ENCODE measurements at places on chromosomes 12 and 14. TPM values are rescaled to one million over a fixed set of nuclear protein-coding genes. Genes with fewer than 3 reads are reported as not detected.

GRCh38 chr12:70576341-70577282, 60.6 kb downstream of the PTPRB start:
- no peak overlapping the region for H3K4me3 ChIP-seq
- H3K27ac ChIP-seq, result no peak overlapping the region
- DNase-seq, result no peak
- H3K27me3 ChIP-seq, result no peaks in the 10 kb centered on the region
- H3K36me3 ChIP-seq, result no peaks in the 10 kb centered on the region
- no peaks in the 10 kb centered on the region for H3K4me1 ChIP-seq

- no peaks in the 10 kb centered on the region for H3K36me3 ChIP-seq
- H3K27me3 ChIP-seq, result no peaks in the 10 kb centered on the region
- no peaks in the 10 kb centered on the region for H3K4me1 ChIP-seq
- no peak overlapping the region for H3K27ac ChIP-seq
- DNase-seq, result no peak
Observed at GRCh38 chr12:68958322-68958721, 25.4 kb upstream of the CPM start.

DNA sequence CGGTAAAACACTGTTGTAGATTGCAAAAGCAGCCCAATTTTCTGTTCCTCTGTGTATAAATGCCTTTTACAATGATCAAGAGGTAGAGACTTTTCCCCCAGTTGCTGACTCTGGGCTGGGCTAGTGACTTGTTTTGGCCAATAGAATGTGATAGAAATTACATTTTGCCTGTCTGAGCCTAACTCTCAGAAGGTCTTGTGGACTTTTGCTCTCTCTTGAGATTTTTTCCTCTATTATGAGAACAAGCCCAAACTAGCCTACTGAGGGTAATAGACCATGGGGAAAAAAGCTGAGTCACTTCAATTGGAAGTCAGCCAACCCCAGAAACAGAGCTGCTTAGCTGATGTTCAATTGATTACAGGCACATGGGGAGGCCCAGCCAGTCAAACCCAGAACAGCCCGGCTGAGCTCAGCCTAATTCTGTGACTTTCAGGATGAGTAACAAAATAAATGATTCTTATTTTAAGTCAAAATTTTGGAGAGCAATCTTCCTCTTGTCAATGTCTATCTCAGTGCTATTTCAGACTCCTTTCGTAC, 61.4 kb downstream of the MYF5 start:
- no peaks in the 10 kb centered on the region for H3K27me3 ChIP-seq
- no peaks in the 10 kb centered on the region for H3K4me1 ChIP-seq
- peak overlapping the region; percentile 11 for H3K27ac ChIP-seq
- no peaks in the 10 kb centered on the region for H3K36me3 ChIP-seq
- H3K4me3 ChIP-seq, result no peak overlapping the region

DNA sequence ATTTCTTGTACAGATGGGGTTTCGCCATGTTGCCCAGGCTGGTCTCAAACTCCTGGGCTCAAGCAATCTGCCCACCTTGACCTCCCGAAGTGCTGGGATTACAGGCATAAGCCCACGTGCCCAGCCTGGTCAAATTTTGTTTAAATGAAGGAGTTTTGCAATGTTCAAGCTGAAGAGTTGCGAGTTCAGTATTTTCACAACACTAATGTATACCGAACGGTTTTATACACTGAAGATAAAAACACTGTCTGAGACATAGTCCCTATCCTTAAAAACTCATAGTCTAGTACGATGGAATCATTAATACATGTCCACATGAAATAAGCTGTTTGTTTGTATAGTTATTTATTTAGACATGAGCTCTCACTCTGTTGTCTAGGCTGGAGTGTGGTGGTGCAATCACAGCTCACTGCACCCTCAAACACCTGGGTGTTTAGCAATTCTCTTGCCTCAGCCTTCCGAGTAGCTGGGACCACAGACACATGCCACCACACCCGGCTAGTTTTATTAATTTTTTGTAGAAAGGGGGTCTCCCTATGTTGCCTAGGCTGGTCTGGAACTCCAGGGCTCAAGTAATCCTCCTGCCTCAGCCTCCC, 15.4 kb downstream of the TRAPPC6B start:
- H3K36me3 ChIP-seq, result peaks cover 92% of the 10 kb centered on the region
- no peak for DNase-seq
- H3K4me3 ChIP-seq, result no peak overlapping the region
- no peaks in the 10 kb centered on the region for H3K27me3 ChIP-seq
- H3K27ac ChIP-seq, result no peak overlapping the region

DNA sequence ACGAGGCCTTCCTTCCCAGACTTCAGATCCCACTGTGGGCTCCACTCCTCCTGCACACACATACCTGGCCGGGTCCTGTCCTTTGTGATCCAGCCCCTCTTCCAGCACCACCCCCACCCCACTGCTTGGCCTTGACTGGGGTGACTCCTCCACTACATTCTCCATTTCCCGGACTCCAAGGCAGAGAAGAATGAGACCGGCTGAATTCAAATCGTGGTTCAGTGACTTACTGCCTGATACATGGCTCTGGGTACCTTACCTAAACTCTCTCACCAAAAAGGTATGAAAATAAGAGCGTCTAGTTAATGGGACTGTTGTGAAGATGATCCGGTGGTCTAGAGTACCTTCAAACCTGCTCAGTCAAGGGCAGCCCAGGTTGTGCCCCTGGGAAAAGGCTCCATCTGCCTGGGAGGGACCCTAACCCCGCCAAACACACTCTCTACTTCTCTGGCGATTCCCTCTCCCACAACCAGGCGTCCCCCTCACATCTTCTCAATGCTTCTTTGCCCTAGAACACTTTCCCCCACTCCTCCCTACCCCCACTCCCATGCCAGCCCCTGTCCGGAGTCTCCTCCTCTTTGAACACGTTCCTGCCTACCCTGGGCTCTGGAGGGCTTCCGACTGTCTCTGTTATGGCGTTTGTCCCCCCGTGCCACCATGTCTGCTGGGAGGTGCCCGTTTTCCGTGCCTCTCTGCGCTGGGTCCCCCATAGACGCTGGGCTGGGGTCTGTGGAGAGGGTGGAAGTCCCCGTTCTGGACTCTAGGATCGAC, 1.5 kb upstream of the ZBTB42 start:
- H3K36me3 ChIP-seq, result no peaks in the 10 kb centered on the region
- H3K4me1 ChIP-seq, result peaks cover 74% of the 10 kb centered on the region
- H3K27me3 ChIP-seq, result no peaks in the 10 kb centered on the region
- peak overlapping the region; percentile 91 for H3K27ac ChIP-seq

GRCh38 chr14:20998139-20998538, 954 bp upstream of the SLC39A2 start:
- peaks cover 45% of the 10 kb centered on the region for H3K36me3 ChIP-seq
- H3K4me3 ChIP-seq, result no peak overlapping the region
- H3K27me3 ChIP-seq, result no peaks in the 10 kb centered on the region
- no peak overlapping the region for H3K27ac ChIP-seq
- peak; percentile 85 for DNase-seq
- H3K4me1 ChIP-seq, result no peaks in the 10 kb centered on the region

FERMT2 gene
- total RNA-seq, result 191 TPM

RNU4-1 gene
- total RNA-seq, result not detected

- H3K4me1 ChIP-seq, result no peaks in the 10 kb centered on the region
- no peak for DNase-seq
- no peak overlapping the region for H3K27ac ChIP-seq
- peaks cover 11% of the 10 kb centered on the region for H3K27me3 ChIP-seq
Observed at GRCh38 chr12:117707861-117708260, 260.9 kb downstream of the KSR2 start.

NAA30 gene
- 25.4 TPM for total RNA-seq

ASIC1 gene
- total RNA-seq, result 0.45 TPM

DNA sequence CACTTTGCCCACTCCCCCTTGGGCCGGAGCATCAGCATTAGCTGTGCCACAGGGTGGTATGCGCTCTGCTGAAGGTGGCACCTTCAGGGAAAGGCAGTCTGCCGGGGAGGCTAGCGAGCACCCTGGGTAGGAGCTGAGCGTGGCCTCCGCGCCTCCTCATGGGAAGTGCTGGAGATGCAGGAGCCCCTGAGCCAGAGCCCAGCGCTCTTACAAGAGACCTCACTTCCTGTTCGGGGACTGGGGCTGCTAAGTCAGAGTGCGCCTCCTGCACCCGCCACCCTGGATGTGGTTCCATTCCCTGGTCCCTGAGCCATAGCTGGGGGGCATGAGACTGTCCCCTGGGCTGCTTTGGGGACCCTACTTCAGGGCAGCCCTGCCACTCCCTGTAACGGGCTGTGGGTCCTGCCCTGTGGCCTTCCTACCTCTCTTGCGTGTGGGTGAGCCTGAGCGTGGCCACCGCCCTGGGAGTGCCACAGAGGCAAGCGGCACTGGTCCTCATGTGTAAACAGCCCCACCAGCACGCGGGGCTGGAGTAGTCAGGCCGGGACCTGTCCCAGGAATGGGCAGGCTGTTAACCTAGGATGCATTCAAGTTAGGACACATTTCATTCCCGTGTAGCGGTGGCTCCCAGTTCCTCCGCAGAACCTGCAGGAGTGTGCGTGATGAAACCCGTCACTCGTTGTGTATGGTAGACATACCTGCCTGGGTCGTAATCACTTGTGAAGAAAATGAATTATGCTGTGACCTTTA, 19.4 kb downstream of the COA8 start:
- DNase-seq, result no peak
- H3K4me3 ChIP-seq, result no peak overlapping the region
- H3K27ac ChIP-seq, result no peak overlapping the region
- no peaks in the 10 kb centered on the region for H3K27me3 ChIP-seq
- peaks cover 5% of the 10 kb centered on the region for H3K4me1 ChIP-seq
- peaks cover 11% of the 10 kb centered on the region for H3K36me3 ChIP-seq

DNA sequence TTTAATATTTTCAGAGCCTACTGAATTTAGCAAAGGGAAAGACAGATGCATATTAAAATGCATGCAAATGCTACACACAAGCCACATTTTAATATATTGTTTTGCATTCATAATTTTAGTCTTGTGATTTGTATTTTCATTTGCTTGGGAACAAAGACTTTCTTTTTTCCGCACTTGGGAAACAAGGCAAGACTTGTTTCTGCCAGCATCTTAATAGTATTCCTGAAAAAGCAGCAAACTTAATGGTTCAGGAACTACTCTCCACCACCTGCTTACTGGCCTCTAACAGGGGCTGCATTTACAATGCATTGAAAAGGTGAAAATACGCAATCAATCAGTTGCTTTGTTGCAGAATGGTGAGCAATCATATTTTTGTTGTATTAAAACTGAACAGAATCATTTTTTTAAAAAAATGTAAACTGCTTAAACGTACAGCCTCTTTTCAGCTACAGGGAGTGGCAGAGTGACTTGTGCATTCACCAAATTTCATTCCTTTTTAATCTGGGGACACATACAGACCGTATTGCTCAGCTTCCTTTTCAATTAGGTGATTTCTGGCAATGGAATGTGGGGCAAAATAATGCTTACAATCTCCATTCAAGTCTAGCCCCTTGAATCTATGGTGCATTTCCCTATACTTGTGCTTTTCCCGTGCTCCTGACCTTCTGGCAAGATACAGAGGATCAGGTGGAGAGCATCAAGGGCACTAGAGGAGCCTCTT, 144.1 kb upstream of the BTG1 start:
- no peak overlapping the region for H3K4me3 ChIP-seq
- H3K36me3 ChIP-seq, result no peaks in the 10 kb centered on the region
- no peaks in the 10 kb centered on the region for H3K4me1 ChIP-seq
- no peak overlapping the region for H3K27ac ChIP-seq
- no peak for DNase-seq

- H3K4me1 ChIP-seq, result peaks cover 30% of the 10 kb centered on the region
- H3K27ac ChIP-seq, result no peak overlapping the region
- DNase-seq, result no peak
- no peak overlapping the region for H3K4me3 ChIP-seq
- no peaks in the 10 kb centered on the region for H3K27me3 ChIP-seq
Observed at GRCh38 chr14:92679246-92679645, 69.2 kb downstream of the LGMN start.

GRCh38 chr12:64525461-64526160, 73.7 kb downstream of the TBK1 start:
- no peak overlapping the region for H3K4me3 ChIP-seq
- H3K36me3 ChIP-seq, result no peaks in the 10 kb centered on the region
- no peak for DNase-seq
- H3K4me1 ChIP-seq, result no peaks in the 10 kb centered on the region
- H3K27ac ChIP-seq, result no peak overlapping the region

CLEC4E gene
- 1.2 TPM for total RNA-seq

DNA sequence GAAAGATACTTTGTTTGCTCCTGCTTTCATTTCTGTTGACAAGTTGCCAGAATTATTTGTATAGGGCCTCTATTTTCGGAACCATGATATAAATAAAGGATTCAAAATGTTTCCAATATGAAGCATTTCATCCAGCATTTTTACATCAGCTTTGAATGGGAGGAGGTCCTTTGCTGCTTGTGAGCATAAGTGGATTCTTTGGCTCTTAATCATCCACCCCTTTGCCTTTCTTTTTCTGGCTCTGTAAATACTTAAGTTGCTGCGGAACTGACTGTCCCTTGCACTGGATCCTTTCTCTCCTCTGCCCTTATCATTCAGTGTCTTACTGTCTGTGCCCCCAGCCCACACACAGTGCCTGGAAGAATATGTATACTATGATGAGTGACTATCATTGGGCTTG, 357.3 kb upstream of the RGS6 start:
- H3K27me3 ChIP-seq, result no peaks in the 10 kb centered on the region
- H3K27ac ChIP-seq, result no peak overlapping the region
- no peak overlapping the region for H3K4me3 ChIP-seq
- H3K4me1 ChIP-seq, result peaks cover 33% of the 10 kb centered on the region
- peak; percentile 71 for DNase-seq
- H3K36me3 ChIP-seq, result no peaks in the 10 kb centered on the region

- H3K27me3 ChIP-seq, result no peaks in the 10 kb centered on the region
- H3K4me3 ChIP-seq, result no peak overlapping the region
- H3K36me3 ChIP-seq, result peaks cover 40% of the 10 kb centered on the region
- no peak overlapping the region for H3K27ac ChIP-seq
- no peak for DNase-seq
- H3K4me1 ChIP-seq, result peaks cover 25% of the 10 kb centered on the region
Observed at GRCh38 chr14:90536511-90537191, 139.8 kb downstream of the CALM1 start.

DNA sequence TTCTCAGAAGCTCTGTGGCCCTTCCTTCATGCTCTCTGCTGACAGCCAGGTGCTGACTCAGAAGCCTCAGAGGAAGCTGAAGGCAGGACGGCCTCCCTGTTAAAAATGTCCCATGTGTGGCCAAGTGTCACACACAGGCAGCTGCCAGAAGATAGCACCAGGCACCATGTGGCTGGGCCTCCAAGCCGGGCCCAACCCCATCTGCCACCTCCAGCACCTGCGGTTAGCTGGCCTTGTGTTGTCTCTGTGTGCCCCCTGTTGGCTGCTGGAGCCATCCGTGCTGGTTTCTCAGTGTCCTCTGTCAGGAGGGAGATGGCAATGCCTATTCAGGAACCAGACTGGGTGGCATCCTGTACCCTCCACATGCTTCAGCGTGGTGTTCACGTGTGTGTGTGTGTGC, 63.2 kb downstream of the TSPAN11 start:
- H3K27me3 ChIP-seq, result no peaks in the 10 kb centered on the region
- no peaks in the 10 kb centered on the region for H3K36me3 ChIP-seq
- no peak overlapping the region for H3K27ac ChIP-seq
- H3K4me1 ChIP-seq, result no peaks in the 10 kb centered on the region

GRCh38 chr12:120842595-120842994, 61.6 kb downstream of the SPPL3 start:
- peaks cover 35% of the 10 kb centered on the region for H3K4me1 ChIP-seq
- H3K27me3 ChIP-seq, result no peaks in the 10 kb centered on the region
- H3K4me3 ChIP-seq, result no peak overlapping the region
- H3K27ac ChIP-seq, result no peak overlapping the region

GRCh38 chr14:21275261-21275858, 4.5 kb upstream of the RPGRIP1 start:
- H3K4me3 ChIP-seq, result no peak overlapping the region
- no peak overlapping the region for H3K27ac ChIP-seq
- H3K27me3 ChIP-seq, result no peaks in the 10 kb centered on the region
- H3K36me3 ChIP-seq, result no peaks in the 10 kb centered on the region

OTUB2 gene
- total RNA-seq, result not detected

PACS2 gene
- total RNA-seq, result 33.6 TPM
